CD4-positive, alpha-beta T cell treated with Interleukin-4 for 1 hour (primary cell): ENCODE measurements at places on chromosomes 13 and 19.

DNA sequence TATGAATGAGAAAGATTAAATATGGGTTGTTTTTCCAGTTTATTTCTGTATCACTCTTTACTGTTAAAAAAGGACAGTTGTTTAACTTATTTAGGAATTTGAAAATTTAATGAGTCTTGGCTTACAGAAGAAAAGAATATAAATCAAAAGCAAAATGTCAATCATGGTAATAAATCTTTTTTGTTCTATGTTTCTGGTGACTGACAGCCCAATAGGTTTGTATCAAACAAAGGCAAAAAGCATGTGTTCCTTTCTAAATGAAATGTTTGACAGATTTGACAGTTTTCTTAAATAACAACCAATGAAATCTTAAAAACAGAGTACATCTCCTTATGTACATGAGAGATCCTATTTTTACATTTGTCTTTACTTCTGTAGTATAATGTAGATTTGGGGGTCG is 11.0 kb downstream of the PCDH9 start:
- DNase-seq: no peak

DNA sequence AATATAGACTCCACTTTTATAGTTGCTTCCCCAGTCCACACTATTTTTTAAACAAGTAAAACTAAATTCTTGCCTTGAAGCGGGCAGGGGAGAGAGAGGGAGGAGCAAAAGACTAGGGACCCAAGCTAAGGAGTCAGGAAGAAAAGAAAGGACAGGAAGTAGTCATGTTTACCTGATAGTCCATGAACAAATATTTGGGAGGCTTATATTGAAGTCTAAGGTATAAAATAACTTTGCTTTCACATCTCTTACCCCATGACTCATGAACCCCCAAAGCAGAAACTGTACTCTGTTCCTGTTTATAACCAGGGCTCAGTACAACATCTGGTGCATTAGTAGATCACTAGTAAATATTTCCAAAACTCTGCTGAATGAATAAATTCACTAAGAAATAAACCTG is 67.3 kb downstream of the ZAR1L start:
- DNase-seq: no peak

DNA sequence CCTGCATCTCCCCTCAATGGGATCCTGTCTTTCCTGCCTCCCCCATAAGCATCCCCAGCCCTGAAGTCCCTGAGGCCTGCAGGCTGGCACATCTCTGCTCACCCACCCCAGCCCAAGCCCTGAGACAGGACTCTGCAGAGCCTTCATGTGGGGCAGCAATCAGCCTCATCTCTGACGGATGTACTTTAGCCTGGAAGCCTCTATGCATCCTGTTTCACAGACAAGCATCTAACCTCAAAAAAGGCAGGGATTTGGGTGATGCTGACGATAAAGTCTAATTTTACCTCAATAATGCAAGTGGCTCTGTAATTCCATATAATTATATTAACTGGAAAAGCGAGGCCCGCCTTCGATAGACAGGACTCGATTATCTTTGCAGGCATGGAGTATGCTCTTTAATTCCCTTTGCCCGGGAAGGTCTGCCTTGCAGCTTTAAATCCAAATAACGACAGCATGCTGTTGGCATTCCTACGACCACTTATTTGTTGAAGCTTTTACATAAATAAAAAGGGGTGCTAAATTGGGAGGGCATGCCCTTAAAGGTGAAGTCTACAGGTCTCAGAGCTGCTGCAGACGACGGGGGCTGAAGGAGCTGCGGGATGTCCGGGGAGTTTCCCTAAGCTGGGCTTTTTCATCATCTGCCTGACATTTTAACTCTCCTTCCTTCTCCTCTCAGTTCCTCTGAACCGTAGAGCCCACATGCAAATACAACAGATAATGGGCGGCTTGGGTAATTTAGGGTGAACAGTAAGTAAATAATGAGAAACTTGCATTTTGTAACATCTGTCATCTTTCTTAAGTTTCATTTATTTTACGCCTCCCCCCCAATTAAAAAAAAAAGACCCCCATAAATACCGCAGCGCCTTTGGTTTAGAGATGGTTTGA is 211.5 kb downstream of the URI1 start:
- DNase-seq: no peak

- DNase-seq: no peak
Measured at GRCh38 chr13:57123681-57124080, 17.0 kb upstream of the PRR20A start.

DNA sequence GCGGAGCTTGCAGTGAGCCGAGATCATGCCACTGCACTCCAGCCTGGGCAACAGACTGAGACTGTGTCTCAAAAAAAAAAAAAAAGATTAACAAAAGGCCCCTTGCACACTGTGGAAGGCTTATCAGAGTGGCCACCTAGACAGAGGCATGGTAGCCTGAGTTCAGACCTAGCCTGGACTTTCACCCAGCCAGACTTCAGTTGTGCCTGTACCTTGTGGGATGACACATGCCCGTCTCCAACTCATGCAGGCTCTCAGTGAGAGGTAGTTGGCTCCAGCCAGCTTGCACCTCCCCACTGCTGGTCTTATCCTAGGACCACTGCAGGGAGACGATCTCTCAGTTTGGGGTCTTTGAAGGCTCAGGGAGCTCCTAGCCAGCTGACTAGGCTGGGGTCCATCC is 52.2 kb downstream of the GATAD2A start:
- no peak for DNase-seq

- no peak for DNase-seq
Measured at GRCh38 chr13:28161370-28161769, 23.0 kb downstream of the PAN3 start.

- DNase-seq: no peak
Measured at GRCh38 chr13:94902722-94903407, 190.5 kb upstream of the SOX21 start.

GRCh38 chr13:99471221-99472121 is 29.8 kb upstream of the TM9SF2 start:
- no peak for DNase-seq

DNA sequence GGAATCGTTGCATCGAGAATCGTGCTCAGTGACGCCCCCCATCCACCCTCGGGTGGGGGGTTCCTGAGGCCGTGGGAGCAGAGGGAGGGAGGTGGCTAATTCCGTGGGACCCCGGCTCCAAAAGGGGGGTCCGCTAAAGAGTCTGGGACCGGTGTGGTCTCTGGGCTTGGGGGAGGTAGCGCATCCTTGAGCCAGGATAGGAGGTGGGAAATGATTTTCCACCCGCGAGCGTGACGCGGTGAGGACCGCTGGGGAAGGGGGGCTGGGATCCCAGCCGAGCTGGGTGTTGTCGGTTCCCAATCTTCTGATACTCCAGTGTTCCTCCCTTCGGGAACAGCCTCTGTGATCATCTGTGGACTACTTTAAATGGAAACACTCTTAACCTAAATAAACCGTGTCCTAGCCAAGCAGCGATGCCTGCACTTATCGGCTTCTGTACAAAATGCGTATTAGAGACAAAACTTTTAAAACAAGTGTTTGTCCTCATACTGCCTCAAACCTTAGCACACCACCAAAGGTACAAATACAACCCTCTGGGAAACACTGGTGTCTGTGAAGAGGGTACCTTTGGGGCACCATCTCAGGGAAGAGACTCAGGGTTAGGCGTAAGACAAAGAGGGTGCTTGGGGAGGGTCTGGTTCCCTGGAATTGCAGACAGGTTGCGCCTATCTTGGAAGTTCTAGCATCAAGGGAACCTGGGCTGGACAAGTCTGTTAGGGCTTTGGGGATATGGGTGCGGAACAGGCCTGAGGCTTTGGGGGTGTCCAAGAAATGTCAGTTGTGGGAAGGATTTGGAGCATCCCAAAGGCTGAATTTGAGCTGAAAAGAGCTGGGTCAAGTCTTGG is 16.0 kb downstream of the KCNC3 start:
- no peak for DNase-seq

DNA sequence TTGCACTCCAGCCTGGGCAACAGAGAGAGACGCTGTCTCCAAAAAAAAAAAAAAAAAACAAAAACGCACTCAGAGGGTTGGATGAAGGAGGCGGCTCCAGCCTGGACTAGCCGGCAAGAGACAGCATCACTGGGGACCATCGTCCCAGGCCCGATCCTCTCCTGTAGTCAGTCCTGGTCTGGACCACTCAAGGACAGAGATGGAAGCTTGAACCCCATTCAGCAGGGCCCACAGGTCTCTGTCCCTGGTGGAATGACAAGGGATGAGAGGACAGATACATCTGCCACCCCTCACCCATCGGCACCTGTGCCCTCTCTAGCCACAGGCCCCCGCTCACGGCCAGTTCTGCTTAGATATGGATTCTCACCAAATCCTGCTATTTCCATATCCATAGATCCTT is 14.0 kb downstream of the ADGRE5 start:
- DNase-seq: no peak

GRCh38 chr19:18392926-18393325 is 4.5 kb downstream of the LRRC25 start:
- no peak for DNase-seq

DNA sequence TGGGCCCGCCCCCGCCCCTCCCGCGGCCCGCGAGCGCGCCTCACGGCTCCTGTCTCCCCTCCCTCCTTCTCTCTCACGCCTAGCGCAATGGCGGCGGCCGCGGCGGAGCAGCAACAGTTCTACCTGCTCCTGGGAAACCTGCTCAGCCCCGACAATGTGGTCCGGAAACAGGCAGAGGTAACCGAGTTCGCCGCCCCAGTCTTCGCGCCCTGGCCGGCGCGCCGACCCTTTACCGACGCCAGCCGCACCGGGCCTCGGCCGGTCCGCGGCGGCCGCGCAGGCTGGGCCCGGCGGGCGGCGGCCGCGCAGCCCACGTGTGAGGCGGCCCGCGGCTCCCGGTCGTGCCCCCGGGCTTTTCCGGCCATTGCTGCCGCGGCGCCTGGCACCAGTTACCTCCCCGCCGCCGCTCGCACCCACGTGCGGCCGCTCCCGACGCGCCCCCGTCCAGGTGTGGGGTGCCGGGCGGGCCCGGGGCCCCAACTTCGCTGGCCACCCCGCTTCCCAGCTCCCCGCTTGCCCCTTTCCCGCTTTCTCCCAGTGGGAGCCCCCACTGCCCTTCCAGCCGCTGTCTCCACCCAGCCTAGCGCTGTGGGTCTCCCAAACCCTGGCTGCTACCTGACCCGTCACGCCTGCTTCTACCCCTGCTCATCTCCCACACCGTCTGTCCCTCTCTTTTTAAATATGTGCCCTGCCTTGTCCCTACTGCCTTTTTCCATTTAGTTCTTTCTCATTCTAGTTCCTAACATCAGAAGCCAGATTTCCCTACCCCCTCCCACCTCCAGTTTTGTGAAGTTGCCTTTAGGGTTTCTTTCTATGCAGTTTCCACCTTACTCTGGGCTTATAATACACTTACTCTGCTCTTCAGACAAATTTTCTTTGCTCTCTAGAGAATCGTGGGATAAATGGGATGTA is 23.4 kb downstream of the IPO5 start:
- DNase-seq: no peak

DNA sequence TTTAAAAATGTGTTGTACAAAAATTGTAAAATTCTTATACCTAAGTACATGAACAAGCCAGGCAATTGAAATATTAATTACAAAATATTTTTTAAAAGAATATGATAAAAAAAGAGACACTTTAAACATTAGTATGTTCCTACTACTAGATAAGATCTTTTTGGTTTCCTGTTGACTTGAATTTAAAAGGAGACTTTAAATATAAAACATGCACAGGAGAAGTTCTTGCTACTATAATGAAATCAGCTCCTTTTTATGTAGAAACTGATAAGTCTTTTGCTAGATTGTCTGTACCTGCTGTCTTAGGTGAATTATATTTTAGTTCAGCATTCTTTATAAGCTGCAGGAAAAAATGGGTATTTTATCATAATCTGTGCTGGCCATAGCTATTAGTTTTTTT is 140.2 kb downstream of the TNFSF13B start:
- DNase-seq: peak; percentile 33

- DNase-seq: no peak
Measured at GRCh38 chr19:51210191-51210784, 14.6 kb upstream of the CD33 start.

DNA sequence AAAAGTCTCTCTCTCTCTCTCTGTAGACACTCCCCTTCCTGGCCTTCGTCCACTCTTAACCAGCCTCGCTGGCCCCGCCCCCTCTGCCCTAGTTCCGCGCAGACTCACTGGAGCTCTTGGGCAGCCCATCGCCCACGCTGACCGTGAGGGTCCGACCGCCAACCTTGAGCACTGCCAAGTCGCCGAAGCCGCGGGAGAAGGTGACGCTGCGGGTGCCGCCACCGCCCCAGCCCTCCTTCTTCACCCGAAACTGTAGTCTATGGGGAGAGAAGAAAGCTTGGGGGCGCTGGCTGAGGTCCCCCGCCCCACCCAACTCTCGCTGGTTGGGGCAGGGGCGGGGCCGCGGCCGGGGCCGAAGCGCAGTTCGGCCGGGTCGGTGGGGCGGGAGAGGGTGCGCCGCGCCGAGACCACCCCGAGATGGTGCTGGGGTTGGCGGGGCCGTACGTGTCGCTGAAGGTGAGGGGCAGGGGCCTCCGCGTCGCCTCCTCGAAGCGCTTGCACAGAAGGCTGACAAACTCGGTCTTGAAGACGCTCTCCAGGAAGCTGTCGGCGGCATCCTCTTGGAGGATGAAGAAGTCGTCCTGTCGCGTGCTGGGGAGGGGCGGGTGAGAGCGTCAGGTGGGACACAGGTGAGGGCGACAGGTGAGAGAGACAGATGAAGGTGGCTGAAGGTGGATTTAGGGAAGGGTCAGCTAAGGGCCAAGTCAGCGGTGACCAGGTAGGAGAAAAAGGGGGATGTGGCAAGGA is 12.6 kb upstream of the ZNF414 start:
- DNase-seq: no peak

DNA sequence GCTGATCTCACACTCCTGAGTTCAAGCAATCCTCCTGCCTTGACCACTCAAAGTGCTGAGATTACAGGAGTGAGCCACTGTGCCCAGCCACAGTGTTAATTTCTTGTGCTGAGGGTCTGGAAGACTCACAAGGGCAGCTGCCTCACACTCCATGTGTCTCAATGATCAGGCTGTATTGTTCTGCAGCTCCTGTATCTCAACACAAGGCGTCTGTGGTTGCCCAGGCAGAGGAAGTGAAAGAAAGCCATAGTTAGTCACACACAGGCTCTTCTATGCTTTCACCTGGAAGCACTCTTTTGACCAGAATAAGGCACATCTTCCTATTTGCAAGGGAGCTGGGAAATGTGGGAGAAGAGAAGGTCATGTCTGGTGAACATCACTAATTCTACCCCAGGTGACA is 107.3 kb upstream of the ZNF507 start:
- no peak for DNase-seq

DNA sequence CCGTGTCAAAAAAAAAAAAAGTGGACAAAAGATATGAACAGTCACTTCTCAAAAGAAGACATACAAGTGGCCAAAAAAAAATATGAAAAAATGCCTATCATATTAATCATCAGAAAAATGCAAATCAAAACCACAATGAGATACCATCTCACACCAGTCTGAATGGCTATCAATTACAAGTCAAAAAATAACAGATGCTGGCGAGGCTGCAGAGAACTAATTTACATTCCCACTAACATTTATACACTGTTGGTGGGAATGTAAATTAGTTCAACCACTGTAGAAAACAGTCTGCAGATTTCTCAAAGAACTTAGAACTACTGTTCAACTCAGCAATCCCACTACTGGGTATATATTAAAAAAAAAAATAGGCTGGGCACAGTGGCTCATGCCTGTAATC is 26.5 kb upstream of the FOXO1 start:
- DNase-seq: no peak
